Suppressor macrophage treated with lipopolysaccharide for 4 hours (primary cell): ENCODE measurements at places on chromosomes 5 and 9.

- DNase-seq = no peak
Observed at GRCh38 chr9:120264528-120264927, 315.4 kb downstream of the CDK5RAP2 start.

DNA sequence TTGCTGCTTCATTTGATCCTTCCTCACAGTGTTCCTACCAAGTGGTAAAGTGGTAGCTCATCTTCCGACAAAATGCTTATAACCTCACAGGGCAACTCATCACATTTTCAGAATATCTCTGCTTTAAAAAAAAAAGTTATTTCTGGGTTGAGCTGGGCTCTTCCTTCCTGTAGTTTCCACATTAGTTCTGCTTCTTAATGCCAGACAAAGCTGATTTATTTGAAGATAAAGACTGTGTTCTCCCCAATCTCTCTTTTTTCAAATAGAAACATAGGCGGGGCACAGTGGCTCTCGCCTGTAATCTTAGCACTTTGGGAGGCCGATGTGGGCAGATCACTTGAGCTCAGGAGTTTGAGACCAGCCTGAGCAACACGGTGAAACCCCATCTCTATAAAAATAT lies 273.1 kb downstream of the ACTL7B start:
- no peak for DNase-seq

GRCh38 chr5:37494756-37495155 lies 115.6 kb downstream of the WDR70 start:
- DNase-seq = no peak

DNA sequence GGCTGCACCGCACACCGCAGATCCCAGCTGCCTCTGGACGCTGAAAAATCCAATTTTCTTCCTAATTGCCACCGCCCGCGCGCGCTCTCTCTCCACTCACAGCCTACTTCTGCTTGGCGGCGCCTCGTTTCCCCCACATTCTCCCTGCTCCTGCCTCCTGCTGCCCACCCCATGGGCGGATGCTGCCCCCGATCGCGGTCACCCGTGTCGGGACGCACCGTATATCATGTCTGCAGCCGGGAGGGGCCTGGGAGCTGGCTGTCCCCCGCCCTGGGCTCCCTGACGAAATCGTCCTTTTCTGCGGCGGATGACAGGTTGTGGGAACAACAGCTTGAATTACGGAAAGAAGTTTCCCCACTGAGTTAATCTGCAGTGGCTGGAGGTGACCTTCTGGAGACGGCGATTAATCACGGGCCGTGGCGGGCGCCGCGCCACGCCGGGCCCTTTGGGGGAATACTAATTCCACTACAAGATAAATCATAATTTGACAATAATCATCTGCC lies 36.3 kb upstream of the PSD2 start:
- DNase-seq = peak; percentile 74

DNA sequence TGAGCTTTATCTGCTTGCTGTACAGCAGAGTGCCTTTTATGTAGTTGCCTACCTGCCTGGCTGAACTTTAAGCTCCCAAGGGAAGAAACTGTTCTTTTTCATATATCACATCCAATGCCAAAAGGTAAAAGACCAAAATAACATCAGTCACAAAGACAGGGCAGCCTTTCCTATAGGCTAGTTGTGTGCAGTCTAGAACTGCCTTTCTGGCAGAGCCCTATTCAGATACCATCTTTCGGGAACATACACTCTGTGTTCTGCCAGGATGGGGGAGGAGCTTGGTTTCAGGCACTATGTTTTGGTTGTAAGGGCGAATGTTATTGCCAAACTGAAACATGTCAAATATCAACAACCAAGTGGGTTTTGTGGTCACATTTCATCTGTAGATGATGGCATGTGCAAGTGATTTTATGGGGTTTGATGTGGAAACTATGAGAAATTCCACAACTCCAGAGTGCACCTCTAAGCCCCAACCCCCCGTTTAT lies 314.5 kb downstream of the ADGRV1 start:
- DNase-seq = peak; percentile 46

DNA sequence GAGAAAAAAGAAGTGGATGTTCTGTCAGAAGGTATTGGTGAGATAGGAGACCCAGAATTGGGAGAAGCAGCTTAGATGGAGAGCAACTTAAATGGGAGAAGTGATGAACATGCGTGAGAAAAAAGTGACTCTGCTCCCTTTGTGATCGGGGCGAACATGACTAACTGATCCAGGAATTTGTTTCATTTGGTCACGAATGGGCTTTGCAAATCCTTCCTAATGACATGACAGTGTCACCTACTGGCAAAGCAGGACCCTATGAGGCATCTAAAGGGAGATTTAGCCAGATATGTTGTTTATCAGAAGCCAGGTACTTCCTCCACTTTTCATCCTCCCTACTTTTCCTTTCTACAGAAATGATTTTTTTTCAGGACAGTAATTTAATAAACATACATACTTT lies 787.4 kb upstream of the RGMB start:
- no peak for DNase-seq

DNA sequence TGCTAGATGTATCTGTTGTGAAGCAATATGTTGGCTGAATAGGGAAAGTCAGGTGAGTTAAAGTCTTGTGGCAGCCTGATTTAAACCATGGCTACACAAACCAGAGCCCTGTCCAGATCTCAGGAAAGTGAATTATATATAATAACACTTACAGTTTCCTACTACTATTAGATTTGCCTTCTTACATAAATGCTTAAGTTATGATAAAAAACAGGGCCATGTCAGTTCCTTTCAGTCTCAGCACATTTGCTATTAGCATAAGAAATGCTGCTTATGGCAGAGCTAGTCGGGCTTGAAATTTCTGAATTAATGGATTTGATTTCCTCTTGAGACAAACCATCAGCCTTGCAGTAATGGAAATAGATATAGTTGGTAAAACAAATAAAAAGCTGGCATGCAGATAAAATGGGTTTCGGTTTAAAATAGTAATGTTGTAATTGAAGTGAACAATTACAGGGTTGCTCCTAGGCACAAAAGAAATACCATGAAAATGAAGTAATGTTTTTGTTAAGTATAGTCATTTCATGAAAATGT lies 664.2 kb upstream of the ZNF608 start:
- no peak for DNase-seq

DNA sequence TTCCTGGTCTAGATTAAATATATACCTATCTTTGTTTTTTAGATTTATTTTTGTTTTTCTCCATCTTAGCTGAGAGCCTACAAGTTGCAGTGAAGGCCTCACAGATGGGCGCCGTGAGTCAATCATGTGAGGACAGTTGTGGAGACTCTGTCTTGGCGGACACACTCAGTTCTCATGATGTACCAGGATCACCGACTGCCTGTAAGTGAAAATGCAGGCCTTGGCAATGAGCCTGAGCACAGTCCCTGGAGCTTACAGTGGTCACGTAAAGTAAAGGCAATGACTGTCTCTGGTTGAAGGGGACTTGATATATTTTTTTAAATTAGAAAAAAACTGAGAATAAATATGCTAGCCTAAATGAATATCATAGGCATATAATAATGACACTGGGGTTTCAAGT lies 271.9 kb downstream of the ARHGEF28 start:
- no peak for DNase-seq

GRCh38 chr5:32230356-32231099 lies 56.4 kb upstream of the GOLPH3 start:
- DNase-seq = peak; percentile 16

GRCh38 chr5:98755406-98755805 lies 18.1 kb upstream of the RGMB start:
- no peak for DNase-seq

GRCh38 chr9:116815835-116816234 lies 128.7 kb downstream of the TRIM32 start:
- no peak for DNase-seq

DNA sequence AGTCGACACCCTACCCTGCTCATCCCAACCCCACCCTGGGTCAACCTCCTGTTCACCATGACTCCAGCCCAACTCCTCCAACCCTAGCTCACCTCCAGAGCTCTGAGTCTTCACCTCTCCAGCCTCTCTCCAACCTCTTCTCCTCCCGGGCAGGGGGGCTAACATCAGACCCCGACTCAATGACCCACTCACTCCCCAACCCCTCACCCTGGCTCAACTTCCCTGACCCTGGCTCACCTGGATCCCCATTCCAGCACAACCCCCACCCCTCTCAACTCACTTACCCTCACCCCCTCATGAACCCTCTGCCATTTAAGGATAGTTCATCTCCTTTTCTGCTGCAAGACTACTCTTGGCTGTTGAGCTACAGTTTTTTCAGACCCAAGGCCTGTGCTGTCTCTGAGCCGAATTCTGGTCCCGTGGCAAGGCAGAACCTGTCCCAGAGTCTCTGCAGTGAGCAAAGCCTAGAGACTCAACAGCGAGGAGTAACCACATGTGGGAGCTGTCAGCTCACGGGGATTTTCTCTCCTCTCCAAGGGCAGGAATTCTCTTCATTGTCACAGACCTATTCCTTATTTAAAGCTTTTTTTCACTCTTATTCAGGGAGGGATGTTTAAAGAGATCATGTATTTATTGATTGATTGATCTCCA lies 29.8 kb downstream of the ANKRD33B start:
- no peak for DNase-seq

GRCh38 chr5:122718611-122719010 lies 56.3 kb upstream of the SNX2 start:
- DNase-seq = no peak

- DNase-seq = no peak
Observed at GRCh38 chr9:98720402-98720801, 11.7 kb upstream of the GABBR2 start.

DNA sequence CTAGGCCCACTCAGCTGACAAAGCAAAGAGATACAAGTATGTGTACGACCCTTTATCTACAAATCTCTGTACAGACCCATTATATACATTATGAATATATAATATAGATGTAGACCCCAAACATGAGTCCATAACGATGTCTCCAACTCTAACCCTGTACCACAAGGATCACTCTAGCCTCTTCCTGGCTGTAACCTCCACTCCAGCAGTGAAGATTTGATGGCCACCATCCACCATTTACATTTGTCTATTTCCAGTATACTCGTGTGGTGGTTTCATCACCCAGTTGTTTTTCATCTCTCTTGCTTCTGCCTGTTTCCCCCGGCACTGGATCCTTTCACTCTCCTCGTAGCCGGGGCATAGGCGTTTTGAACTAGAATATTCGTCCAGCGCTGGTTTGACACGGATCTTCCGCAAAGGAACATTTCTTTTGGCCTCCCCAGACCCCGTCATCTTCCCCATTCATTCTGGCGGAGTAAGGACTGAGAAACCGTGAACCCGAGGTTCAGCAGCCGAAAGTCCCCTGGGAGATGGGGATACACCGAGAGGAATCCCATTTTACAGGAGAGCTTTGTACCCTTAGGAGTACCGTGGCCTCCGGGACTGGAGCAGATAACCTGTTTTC lies 828 bp upstream of the TRIO start:
- DNase-seq = peak; percentile 31

DNA sequence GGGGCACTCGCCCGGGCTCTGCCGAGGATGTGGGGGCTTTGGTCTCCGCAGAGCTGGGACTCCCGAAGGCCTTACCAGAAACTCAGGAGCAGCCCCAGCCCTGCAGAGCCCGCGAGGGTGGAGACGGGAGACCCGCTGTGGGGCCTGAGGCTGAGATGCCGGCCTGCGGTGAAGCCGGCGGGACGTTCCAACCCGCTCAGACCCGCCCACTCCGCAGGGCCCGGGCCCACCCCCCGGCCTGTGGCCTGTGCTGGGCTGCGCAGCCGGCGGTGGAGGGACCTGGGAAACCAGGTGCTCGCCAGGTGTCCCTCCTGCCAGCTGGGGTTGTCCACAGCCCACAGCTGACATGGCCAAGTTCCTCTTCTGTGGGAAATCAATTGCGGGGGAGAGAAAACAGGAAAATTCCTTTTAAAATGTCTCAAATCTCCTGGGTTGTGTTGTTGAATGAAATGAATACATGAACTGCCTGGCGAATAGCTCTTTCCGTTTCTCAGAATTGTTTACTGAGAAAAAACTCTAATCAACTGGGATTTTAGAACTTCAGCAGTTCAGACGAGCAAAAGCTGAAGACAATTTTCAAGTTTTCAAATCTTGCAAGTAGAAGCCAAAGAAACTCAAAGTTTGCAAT lies 49.0 kb upstream of the IRX4 start:
- DNase-seq = no peak

- DNase-seq = no peak
Observed at GRCh38 chr9:69204326-69204725, 30.2 kb downstream of the TJP2 start.

DNA sequence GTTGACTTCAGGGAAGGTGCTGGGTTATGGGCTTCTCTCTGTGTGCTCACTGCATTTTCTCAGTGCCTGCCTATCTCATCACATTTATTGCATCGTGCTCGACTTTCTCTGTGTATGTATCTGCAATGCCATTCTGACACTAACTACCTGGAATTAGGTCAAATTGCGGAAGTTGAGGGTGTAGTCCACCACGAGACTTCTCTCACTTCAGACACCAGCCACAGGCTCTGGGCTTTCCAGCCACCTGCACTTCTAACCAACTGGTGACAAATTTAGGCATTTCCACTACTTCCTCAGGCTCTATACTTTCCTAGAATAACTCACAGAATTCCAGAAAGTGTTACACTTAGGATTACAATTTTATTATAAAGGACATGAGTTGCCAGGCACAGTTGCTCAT lies 188.6 kb upstream of the ZNF608 start:
- DNase-seq = no peak

- DNase-seq = no peak
Observed at GRCh38 chr9:14323083-14323971, 9.4 kb upstream of the NFIB start.

GRCh38 chr5:108521011-108521700 lies 139.3 kb upstream of the FBXL17 start:
- no peak for DNase-seq

DNA sequence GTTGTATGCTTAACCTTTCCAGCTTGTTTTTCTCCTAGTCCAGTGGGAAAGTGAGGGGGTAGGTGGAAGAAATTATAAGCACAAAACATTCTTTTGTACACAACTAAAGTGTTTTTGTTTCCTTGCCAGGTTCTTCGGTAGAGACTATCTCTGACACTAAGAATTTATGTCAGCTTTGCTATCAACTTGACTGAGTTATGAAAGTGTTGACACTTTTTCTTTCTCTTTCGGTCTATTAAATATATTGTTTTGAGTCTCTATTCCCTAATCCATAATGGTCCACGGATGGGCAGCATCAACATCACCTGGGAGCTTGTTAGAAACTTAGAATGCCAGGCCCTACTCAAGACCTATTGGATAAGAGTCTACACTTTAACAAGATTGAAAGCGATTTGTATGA lies 195.0 kb upstream of the ATP10B start:
- no peak for DNase-seq

DNA sequence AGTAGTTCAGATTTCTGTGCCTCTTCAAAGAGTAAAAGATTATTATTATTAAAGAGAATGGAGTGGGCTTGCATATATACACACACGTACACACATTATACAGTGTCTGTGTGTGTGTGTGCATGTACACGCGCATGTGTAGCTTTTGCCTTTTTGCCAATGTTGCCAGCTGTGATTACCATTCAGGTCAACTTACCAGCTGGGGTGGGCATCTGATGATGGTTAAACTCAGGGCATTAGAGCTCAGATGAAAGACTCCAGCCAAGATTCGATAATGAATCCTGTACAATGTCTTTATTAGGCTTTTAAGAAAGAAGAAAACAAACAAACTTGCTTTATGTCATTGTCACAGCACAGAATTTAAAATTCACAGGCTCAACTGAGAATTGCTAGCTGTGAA lies 296.5 kb upstream of the DMAC1 start:
- no peak for DNase-seq
